ENCODE measurements at places on chromosomes 1 and 21.

DNA sequence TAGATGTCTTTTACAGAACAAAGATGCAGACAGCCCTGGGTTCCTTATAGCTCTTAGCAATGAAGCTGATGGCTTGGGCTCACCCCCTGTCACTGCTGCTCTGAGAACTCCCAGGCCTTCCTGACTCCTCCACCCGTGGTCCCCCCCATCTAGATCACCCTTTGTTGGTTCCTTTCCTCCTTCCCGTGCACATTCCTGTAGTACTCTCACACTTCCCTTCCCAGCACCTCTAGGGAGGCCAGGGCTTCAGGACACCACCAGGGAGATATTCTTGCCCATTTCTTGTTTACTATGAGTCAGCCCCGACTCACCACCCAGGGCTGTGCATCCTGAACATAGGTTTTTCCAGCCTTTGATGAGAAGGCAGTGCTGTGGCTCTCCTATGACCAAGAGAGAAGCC, 14.4 kb upstream of the NOS1AP start:
- no peak for DNase-seq

DNA sequence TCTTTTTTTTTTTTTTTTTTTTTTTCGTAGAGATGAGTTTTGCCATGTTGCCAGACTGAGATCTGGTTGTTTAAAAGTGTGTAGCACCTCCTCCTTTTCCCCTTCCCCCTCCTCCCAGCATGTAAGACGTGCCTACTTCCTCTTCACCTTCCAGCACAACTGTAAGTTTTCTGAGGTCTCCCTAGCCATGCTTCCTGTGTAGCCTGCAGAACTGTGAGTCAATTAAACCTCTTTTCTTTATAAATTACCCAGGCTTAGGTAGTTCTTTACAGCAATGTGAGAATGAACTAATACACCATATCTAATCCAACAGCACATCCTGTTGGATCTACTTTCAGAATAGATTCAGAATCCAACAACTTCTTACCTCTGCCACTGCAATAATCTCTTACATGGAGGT, 111.1 kb downstream of the CLIC6 start:
- DNase-seq, result no peak

DNA sequence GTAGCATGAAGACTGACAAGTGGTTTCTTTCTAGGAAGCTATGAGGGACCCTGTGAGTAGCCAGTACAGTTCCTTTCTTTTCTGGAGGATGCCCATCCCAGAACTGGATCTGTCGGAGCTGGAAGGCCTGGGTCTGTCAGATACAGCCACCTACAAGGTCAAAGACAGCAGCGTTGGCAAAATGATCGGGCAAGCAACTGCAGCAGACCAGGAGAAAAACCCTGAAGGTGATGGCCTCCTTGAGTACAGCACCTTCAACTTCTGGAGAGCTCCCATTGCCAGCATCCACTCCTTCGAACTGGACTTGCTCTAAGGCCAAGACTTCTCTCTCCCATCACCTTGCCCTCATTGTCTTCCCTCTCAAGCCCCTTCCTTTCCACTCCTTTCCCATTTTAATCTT, 3.4 kb upstream of the GABPB2 start:
- DNase-seq, result no peak

DNA sequence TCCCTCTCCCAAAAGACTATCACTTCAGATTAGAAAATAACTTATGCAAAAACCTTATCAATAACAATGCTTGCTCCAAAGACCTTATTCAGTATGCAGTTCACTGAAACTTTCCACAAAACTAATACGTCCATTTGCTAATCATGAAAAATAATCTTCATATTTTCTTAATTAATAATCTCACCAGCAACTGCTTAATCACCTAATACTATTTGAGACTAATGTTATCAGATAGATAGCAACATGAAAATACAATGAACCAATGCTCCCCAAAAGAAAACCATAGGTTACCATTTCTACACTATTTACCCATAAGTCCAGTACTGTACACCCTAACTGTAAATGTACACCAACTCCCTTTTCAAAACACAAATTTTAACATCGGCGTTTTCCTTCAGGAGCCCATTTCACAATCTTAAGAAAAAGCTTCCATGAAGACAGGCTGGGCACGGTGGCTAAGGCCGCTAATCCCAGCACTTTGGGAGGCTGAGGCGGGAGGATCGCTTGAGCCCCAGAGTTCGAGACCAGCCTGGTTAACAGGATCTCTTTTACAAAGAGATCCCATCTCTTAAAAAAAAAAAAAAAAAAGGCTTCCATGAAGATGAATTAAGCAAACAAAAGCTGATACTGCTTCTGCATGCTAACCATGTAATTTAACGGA, 1.7 kb downstream of the GNB1 start:
- DNase-seq, result no peak

- DNase-seq, result no peak
Observed at GRCh38 chr1:226617109-226617508, 68.5 kb downstream of the STUM start.

- DNase-seq, result peak; percentile 30
Observed at GRCh38 chr1:197928849-197929336, 11.7 kb downstream of the LHX9 start.

DNA sequence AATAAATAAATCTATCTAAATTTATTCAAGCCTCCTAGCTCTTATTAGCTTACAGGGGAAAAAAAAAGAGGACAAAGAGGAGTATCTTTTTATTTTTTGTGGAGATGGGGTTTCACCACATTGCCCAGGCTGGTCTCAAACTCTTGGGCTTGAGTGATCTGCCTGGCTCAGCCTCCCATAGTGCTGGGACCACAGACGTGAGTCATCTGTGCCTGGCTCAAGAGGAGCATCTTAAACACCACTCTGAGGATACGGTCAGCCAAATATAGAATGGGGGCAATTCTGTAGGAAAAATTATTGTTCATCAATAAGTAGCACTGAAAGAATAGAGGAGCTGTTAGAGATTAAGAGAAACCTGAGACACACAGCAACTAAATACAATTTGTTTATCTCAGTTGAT, 24.1 kb downstream of the SLC45A3 start:
- DNase-seq, result no peak

GRCh38 chr1:201348211-201348566, 29.3 kb downstream of the TNNT2 start:
- peak; percentile 28 for DNase-seq
